ENCODE measurements at places on chromosomes 5 and 9.
A peak's percentile ranks its signal among the peaks of the same experiment; 100 is the strongest.

DNA sequence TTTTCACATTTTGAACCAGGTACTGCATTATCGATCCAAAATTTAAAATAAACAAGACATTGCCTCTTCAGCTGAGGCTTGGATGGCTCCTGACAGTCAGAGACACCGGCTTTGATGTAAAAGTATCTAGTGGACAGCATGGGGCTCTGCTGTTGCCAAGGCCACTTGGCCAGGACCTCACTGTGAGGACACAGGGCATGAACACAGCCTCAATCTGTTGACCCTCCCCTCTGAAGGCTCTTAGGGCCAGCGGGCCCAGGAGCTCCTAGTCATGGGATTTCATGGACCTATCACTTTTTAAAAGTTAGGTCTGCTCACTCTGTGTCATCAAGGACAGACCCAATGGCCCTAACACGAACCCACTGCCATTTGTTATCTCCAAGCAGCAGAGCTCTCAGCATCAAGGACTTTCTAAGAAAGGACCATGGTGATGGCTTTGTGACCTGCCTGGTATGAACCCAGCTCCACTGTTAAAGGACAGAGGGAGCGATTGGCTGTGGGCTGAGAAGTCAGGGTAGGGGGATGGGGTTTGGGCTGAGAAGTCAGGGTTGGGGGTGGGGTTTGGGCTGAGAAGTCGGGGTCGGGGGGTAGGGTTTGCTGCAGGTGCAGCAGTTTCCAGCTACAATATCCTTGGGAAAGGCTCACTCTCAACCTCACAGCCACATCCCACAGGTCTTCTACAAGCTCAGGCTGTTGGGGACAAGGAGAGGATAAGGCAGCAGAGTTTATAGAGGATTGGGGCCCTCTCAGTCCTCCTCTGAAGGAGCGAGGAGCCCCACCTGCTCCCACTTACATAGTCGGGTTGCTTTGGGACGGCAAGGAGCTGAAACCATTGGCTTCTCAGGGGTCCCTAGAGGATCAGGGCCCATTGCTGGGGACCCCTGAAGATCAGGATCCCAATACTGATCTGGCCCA is 146.8 kb downstream of the BARX1 start:
- no peak for DNase-seq

GRCh38 chr5:149210968-149211490 is 60.6 kb upstream of the AFAP1L1 start:
- DNase-seq = no peak

- DNase-seq = no peak
These were observed 382.9 kb downstream of the CCDC171 start for GRCh38 chr9:15935661-15936305.

GRCh38 chr5:149152317-149152746 is 11.0 kb downstream of the ABLIM3 start:
- no peak for DNase-seq

GRCh38 chr9:13013991-13014883 is 239.4 kb downstream of the LURAP1L start:
- DNase-seq = no peak

- DNase-seq = no peak
These were observed 314.7 kb downstream of the TLE1 start for GRCh38 chr9:81374459-81375186.

GRCh38 chr5:141564216-141564692 is 54.5 kb downstream of the DIAPH1 start:
- peak; percentile 68 for DNase-seq

GRCh38 chr9:110283751-110284150 is 27.4 kb upstream of the TXN start:
- DNase-seq = no peak

GRCh38 chr5:17156463-17156862 is 61.0 kb upstream of the BASP1 start:
- no peak for DNase-seq
